GM04503 (cell line): ENCODE measurements at places on chromosomes 4 and X.

DNA sequence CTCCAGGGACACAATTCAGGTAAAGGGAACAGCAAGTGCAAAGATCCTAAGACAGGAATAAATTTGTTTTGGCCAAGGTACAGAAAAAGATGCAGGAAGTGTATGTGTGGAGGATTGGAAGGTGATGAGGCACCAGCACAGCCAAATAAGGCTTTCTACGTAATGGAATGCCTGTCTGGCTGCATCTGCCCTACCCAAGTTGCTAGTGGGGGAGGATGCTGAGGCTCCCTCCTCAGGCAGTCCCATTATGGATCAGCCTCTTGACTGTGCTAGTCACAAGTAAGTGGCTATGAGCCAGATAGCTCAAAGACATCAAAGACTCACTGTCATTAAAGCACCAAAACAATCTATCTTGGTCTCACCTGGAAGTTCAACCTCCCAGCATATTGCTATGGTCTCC is 300.9 kb upstream of the FAT4 start:
- no peak for DNase-seq

DNA sequence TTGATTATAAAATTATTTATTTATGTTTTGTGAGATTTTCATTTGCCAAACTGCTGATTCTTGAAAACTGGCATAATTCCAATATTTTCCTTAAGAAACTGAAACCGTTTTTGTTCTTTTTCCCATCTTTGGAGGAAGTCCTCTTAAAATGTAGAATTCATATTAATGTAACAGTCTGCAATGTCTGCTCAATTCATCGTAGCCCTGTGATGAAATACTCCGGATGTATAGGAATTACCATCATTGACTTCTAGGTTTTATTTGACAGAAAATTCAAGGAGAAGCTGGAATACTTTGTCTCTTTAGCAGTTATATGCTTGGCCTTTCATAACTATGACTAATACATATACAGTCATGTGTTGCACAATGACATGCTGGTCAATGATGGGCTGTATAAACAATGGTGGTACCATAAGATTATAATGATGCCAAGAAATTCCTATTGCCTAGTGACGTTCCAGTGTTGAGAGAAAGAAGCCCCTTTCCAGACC is 185.0 kb upstream of the GPRIN3 start:
- no peak for DNase-seq

- DNase-seq, result no peak
Observed at GRCh38 chr4:41542526-41543275, 4.7 kb downstream of the LIMCH1 start.

DNA sequence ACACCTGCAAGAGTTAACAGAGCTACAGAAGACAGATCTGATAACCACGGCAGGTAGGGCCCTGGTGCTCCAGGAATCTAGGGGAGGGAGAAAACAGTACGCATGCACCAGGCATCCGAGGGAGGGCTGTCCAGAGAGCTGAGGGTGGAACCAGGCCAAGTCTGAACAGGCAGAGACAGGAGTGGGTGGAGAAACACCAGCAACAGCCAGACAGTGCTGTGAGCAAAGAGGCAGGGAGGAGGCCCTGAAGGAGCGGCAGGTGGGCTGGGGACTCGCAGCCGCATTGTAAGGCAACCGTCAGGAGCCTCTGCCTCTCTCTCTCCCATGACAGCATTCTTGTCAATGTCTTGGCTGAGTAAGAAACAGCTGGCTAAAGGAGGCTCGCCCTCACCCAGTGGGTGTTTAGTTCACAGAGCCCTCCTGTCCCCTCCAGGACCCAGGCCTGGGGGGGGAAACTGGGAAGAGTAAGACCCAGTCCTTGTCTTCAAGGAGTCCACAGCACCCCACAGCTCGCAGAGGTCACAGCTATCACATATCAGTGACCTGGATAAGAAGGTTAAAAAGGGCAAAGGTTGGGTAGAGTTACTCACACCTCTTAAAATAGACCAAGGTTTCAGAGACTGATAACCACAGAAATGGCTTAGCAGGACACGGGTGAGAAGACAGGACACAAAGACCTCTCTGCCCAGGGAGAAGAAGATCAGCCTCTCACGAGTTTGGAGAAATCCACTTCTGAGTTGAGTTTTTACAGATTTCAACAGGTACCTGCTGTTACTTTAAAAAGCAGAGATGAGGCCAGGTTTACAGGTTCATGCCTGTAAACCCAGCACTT is 10.5 kb downstream of the ACSL1 start:
- no peak for DNase-seq

DNA sequence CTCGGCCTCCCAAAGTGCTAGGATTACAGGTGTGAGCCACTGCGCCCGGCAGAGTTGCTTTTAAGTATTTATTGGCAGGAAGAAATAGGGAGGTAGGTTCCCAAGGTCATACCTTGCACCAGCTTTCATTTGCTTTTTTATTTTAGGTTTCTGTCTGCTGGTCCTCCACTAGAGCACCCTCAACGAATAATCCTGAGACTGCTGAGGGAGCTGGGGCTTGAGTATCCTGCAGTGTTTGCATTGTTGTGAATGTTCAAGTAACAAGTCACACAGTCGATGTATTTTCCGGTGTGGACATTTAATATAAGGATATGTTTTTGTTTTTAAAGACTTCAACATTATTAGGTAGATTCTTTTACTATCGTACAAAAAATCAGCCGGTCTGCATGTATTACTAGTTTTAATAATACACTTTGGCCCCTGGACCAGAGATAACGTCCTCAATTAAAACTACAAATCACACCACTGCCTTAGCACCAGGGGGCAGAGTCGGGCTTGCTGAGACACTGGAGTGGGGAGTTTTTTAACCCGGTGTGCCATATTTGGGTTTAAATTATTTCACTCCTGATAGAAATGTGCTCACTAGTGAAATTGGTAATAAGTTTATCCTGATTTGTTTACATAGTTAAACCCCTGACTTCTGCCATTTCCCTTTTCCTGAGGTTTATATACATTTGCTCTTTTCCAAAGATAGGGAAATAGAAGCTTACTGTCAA is 11.6 kb downstream of the SMIM20 start:
- no peak for DNase-seq

- no peak for DNase-seq
Observed at GRCh38 chr4:156638925-156639605, 332.5 kb downstream of the PDGFC start.

DNA sequence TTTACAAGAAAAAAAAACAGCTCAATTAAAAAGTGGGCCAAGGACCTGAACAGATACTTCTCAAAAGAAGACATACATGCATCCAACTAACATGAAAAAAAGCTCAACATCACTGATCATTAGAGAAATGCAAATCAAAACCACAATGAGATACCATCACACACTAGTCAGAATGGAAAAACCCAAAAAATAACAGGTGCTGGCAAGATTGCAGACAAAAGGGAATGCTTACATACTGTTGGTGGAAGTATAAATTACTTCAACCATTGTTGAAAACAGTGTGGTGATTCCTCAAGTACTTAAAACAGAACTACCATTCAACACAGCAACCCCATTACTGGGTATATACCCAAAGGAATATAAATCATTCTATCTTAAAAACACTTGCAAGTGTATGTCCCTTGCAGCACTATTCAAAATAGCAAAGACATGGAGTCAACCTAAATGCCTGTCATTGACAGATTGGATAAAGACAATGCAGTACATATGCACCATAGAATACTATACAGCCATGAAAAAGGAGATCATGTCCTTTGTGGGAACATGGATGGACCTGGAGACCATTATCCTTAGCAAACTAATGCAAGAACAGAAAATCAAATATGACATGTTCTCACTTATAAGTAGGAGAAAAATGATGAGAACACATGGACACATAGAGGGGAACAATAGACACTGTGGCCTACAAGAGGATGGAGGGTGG is 97.6 kb downstream of the RAB28 start:
- DNase-seq, result no peak

- DNase-seq, result peak; percentile 38
Observed at GRCh38 chrX:78650906-78651437, 8.2 kb downstream of the RTL3 start.

- DNase-seq, result no peak
Observed at GRCh38 chrX:7133050-7133440, 14.5 kb upstream of the STS start.

- no peak for DNase-seq
Observed at GRCh38 chrX:69543572-69543971, 39.4 kb downstream of the NALF2 start.

- DNase-seq, result no peak
Observed at GRCh38 chr4:5423670-5424069, 284.7 kb downstream of the EVC2 start.

DNA sequence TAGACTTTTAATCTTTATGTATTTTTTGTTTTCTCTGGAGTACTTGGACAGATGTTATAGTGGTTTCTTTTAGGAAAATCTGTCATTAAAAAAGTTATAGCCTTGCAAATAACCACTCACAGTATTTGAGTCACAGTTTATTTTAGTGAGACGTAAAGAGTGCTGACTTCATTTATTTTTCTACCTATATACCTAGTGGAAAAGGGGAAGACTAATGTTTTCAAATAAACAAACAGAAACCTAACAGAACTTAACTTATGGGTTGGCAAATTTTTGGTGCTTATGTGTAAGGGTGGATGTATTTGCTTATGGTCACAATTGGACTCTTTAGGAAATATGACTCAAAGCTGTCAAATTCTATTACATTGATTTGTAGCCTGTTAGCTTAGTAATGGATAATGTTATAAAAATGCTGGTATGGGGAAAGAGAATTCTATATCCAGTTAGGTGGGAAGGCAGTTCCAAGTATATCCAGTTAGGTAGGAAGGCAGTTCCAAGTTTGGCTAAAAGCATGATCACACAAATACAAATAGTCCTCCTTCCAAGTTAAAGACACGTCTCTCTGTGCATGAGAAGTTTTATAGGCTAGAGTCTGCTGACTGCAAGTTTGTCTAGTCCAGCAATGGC is 61.9 kb downstream of the SLC9A6 start:
- DNase-seq, result no peak

GRCh38 chr4:173794662-173795061 is 264.6 kb upstream of the HAND2 start:
- peak; percentile 28 for DNase-seq

GRCh38 chrX:115560211-115560977 is 580 bp upstream of the PLS3 start:
- no peak for DNase-seq

GRCh38 chr4:73867783-73868182 is 1.4 kb upstream of the CXCL1 start:
- no peak for DNase-seq

DNA sequence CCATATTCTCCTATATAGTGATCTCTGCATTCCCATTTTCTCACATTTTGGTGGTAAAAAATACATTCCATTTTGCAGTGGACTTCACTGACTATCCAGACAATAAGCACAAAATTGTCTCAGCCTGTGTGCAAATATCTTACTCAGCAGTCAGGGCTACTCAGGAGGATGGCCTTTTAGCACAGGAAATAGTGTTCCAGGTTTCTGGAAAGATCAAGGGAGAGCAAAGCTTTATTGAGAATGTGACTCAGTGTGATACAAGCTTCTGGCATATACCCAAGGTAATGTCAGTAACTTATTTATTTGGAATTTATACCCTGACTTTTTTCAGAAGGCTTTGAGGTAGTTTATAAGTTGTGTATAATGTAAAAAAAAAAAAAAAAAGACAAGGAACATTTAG is 233.4 kb downstream of the TEX13A start:
- no peak for DNase-seq

DNA sequence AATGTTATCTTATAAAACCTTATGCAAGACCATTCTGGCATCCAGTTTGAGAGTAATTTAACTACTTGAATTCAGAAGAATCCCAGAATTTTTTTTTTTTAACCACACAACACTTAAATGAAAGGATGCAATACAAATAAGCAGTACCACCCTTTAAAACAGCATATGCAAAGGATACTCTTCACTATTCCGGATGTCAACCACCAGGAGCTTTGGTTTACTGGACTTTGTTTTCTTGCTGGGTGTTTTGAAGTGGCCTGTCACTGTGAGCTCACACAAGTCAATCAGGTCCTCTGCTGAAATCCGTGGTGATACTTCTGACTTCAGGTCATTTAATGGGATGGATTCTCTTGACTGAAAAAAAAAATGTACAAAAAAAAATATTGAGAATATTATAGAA is 200.0 kb downstream of the TBCK start:
- DNase-seq, result no peak

- no peak for DNase-seq
Observed at GRCh38 chr4:83013420-83013867, 2.8 kb upstream of the LIN54 start.

DNA sequence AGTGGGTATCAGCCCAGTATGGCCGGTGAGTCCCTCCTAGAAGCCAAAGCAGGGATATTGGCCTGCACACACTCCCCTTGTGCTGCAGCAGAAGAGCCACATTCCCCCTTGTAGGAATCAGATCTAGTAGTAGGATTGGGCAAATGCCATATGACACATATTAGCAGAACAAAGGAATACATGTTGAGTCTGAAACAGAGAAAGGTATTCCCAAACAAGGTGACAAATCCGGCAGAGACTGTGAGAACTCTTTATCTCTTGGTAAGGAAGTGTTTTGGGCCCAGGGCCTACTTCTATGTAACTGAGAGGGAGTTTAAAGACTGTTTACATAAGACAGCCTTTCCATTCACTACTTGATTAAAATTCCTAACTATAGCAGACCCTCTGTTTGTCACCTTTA is 1382.0 kb downstream of the FAM133A start:
- no peak for DNase-seq

GRCh38 chrX:15215366-15215765 is 54.5 kb downstream of the ASB9 start:
- DNase-seq, result no peak

DNA sequence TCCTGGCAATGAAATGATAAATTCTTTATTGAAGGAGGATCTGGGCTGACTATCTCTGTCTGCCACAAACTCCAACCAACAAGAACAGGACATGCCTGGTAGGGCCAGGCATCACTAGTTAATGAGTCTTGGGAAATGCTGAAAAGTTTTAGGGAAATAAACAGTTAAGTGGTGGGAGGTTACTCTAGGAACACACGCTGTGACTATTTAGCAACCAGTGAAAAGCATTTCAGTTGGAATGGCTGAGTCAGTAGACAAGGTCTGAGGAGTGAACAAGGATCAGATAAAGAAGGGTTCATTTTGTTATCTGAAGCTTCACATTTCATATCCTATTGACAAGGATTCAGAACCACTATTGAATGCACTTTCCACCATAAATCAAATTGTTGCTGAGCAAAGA is 394.9 kb upstream of the BOD1L1 start:
- DNase-seq, result peak; percentile 43

GRCh38 chr4:1395941-1396805 is 10.1 kb downstream of the NKX1-1 start:
- DNase-seq, result no peak

- no peak for DNase-seq
Observed at GRCh38 chr4:115428455-115428854, 315.0 kb upstream of the NDST4 start.

DNA sequence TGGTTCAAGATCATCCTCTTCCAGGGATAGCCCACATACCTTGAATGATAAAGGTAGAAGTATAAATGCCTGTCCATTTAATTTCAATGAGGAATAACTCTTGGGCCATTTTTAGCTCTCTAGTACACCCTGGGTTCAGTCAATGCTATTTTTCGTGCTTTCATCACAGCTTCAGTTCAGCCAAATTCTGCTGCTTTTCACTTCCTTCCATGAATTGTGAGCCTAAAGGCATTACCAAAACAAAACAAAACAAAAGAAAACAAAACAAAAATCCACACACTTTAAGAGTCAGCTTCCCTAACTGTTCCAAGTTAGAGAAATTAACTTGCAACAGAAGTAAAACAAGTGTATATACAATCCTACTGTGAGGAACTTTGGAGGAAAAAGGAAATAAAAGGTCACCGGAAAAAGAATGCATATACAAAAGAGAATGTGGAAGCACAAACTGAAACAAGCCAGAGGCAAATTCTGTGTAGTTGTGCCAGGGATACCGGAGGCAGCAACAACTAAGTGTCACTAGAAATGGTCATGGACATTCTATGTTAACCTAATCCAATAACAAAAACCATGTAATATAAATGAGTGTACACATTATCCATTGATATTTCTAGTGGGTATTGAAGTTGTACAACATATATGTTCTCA is 423.1 kb downstream of the KCTD8 start:
- no peak for DNase-seq
